ACHN (cell line): ENCODE measurements at places on chromosomes 13 and 19.

GRCh38 chr19:11390933-11391680 is 7.0 kb upstream of the EPOR start:
- DNase-seq = no peak

GRCh38 chr13:26054896-26055295 is 3.1 kb upstream of the SHISA2 start:
- no peak for DNase-seq

- peak; percentile 22 for DNase-seq
Measured at GRCh38 chr13:49540552-49540951, 44.8 kb downstream of the PHF11 start.

- no peak for DNase-seq
Measured at GRCh38 chr13:74758188-74758587, 624.0 kb upstream of the KLF12 start.

DNA sequence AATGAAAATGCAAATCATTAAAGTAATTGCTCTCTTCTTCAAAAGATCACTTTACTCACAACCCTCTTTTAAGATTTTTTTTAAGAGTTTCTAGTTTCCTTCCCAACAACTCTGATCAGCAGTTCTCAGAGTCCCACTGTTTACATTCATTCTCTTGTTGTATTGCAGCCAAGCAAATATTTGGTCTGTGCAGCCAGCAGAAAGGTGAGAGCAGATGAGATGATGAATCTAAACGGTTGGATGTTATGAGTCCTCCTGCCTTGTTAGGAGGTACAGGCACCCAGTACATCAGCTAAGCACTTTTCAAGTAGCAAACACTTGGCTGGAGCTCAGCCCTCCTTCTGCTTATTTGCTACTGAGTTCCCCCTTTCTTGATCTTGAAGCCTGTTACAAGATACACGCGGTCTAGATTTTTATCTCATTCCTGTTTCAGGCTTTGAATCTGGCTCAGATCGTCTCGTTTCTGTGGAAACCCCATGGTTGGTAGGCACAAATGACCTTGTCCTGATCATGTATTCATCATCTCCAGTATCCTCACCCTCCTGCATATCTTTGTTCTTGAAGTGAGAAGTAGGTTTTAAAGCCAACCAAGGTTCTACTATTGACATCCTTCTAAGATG is 300.7 kb downstream of the DCT start:
- no peak for DNase-seq

GRCh38 chr19:36051637-36052036 is 2.4 kb downstream of the THAP8 start:
- no peak for DNase-seq

GRCh38 chr13:21871919-21872318 is 201.0 kb downstream of the FGF9 start:
- no peak for DNase-seq

DNA sequence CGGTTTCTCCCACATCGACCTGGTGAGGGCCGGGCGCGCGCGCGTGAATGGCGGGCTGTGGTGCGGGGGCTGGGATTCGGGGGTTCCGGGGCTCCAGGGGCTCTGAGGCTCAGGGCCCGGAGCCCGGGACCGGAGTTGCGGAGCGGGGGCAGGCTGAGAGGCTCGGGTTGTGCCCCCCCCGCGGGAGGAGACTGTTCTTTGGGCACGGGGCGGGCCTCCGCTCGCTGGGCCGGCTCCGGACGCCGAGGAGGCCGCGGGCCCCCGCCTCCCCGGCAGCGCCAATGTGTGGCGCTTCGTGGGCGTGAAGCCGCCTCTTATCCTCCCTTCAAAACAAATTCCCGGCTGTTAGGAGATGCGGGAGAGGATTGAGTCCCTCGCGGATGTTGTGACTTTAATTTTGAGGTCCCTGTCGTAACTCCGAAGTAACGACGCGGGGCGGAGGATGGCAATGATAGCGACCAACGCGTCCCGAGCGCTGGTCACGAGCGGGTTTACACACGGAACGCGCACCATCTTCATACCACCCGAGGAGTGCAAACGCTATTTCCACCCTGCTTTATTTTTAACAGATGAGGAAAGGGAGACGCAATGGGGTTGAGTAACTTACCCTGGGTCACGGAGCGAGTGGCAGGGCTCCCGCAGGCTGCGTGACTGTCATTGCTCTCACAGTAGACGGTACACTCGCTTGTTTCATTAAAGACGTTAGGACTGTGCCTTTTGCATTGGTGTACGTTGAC is 536 bp downstream of the UBA2 start:
- peak; percentile 30 for DNase-seq

GRCh38 chr19:48874303-48875135 is 2.3 kb downstream of the PPP1R15A start:
- peak; percentile 55 for DNase-seq

- no peak for DNase-seq
Measured at GRCh38 chr13:110885516-110885915, 29.4 kb downstream of the ANKRD10 start.

- peak; percentile 33 for DNase-seq
Measured at GRCh38 chr19:19110410-19111135, 27.7 kb downstream of the TMEM161A start.

DNA sequence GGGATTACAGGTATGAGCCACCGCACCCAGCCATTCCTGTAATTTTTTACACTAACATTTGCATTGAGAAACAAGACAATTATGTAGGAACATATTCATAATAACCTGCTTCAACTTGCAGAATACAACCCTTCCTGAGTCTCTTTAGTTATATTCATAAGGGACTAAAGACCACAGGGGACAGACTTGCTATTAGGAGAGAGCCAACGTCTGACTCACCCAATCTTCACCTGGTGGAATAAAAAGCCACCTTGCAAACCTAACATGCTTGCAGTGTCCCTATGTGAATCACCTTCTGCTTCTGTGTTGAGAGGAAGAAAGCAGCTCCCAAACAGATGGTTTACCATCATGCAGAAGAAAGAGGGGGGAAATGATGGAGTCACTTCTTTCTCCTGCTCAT is 456.1 kb downstream of the PCDH9 start:
- DNase-seq = no peak

- no peak for DNase-seq
Measured at GRCh38 chr13:111411919-111412650, 91.6 kb downstream of the TEX29 start.

- peak; percentile 24 for DNase-seq
Measured at GRCh38 chr19:37966211-37966661, 59.2 kb downstream of the SIPA1L3 start.

GRCh38 chr19:55178781-55179599 is 1.1 kb downstream of the SYT5 start:
- peak; percentile 25 for DNase-seq

DNA sequence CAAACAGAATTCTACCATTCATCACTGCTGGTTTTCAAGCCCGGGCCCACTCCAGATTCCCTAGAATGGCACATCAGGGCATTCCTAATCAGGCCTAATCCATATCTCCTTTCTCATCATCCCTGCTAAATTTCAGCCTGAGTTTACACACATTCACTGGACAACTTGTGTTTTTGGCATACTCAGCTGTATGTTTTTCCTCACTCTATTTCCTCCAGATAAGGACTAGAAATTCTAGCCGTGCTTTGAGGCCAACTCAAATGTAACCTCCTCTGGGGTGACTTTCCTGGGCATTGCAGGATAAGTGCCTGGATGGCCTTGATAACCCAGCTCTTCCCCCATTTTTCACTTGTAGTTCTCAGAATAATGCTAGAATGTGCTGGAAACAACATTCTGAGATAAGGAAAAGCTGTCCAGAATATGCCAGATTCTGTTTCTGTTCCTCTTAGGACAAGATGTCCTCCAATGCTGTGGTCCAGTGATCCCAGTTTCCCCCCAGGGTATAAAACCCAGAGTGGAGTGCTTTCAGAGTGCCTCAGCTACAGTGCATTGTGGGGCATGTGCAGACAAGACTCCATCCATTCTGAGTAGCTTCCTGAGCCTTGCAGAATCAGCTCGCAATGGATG is 66.9 kb upstream of the CLDN10 start:
- DNase-seq = no peak

- peak; percentile 35 for DNase-seq
Measured at GRCh38 chr13:108026680-108027410, 188.5 kb downstream of the LIG4 start.

DNA sequence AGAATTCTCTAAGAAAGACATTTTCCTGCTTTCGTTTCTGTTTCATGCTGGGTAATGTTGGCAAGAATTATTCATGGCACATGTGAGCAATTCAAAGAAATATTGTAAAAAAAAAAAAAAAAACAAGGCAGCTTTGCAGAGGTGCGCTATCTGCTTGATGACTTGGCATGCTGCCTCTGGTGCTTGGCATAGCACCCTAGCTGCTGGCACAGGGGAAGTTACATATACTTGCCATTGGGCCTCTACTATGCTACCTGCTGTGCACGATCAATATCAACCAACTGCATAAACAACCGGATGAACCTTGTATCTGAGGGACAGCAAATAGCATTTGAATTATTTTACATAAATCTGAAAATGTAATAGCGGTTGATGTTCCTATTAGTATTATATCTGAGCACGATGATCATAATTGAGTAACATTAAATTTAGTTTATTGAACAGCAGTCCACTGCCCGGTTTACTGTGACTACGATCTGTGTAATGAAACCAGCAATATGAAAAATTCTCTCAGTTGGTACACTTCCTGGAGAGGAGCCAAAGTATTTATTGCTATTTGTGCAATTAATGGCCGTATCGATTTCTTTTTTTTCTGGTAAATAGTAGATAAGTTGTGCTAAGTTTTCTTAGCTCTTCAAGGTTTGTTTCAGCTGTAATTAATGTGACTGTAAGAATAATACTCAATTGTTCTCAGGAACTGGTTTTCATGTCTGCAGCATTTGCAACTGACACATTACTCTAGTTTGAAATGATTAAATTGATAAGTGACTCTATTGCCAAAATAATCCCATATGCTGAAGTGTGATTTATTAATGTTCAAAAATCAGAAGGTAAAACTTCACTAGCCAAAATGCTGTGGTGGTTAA is 717.3 kb downstream of the DACH1 start:
- no peak for DNase-seq

GRCh38 chr19:14418856-14419105 is 360 bp downstream of the DDX39A start:
- DNase-seq = peak; percentile 63

GRCh38 chr13:44765001-44765471 is 188.9 kb upstream of the TSC22D1 start:
- DNase-seq = no peak

DNA sequence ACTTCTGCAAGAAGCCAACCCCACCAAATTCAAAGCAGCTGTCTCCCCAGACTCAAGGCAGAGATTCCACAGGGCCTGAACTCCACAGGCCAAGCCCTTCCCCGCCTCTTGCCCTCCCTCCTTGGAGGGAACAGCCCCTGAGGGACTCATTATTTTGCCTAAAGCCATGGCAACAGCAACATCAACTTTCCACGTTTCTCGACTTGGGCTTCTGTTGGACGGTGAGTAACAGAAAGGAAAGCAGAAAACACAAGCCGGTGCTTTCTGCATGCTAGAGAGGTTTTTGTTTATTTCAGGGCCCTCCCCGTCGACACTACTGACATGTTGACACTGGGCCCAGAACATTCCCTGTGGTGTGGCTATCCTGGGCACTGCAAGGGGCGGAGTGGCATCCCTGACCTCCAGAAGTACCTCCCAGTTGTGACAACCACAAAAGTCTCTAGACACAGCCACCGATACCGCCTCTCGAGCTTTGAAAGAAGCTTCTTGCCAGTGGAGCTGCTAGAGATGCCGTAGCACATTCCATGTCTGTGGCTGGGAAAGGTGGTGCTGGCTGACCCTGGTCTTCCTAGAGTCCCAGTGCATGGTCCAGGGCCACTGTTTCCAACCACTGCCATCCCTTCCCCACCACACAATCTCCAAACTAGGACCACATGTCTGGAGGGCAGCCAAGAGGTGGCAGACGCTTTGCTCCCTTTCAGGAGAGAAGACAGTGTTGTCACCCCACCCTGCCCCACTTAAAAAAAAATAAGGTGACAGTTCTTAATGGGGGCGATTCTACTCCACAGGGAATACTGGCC is 12.8 kb downstream of the CAPS start:
- no peak for DNase-seq

DNA sequence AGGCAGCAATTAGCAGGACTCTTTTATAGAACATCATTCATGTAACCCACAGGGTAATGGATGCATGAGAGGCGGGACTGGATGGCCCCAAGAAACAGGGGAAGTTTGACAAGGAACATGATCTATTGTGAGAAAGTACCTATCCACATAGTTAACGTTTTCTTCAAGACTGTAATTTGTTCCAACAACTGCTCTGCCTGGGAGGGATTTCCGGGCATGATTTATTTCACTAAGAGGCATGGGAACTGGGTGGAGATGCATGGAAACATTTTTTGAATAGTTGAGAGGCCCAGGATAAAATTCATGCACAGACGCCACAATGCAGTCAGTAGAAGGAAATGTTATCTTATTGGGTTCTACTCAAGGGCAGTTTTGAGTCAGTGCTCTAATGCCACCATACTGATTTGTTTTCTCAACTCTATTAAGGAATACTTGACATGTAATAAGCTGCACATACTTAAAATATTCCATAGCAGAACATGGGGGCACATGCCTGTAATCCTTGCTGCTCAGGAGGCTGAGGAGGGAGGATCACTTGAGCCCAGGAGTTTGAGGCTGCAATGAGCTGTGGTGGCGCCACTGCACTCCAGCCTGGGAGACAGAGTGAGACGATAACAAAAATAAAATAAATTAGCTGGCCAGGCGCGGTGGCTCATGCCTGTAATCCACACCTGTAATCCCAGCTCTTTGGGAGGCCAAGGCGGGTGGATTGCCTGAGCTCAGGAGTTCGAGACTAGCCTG is 9.9 kb upstream of the ATG4D start:
- DNase-seq = no peak

GRCh38 chr19:39749981-39750380 is 12.2 kb upstream of the CLC start:
- DNase-seq = no peak

DNA sequence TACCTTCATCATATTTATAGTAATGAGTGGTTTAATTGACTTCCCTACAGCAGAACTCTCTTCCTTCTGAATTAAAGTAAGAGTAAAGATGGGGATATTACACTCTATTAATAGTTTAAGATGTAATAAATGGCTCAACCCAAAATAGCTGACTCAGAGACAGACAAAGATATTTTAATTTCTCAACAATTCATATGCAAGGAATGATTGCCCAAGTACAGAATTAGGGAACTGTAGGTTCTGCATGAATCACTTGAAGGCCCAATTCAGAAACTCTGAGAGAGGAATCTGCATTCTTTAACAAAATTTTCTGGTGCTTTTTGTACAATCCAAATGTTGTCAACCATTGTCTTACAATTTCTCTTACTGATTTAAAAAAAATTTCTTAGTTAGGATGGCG is 42.9 kb upstream of the PCDH9 start:
- DNase-seq = no peak

- peak; percentile 34 for DNase-seq
Measured at GRCh38 chr19:33767898-33768413, 28.7 kb upstream of the KCTD15 start.

GRCh38 chr19:6238643-6239281 is 41.0 kb downstream of the MLLT1 start:
- DNase-seq = no peak

DNA sequence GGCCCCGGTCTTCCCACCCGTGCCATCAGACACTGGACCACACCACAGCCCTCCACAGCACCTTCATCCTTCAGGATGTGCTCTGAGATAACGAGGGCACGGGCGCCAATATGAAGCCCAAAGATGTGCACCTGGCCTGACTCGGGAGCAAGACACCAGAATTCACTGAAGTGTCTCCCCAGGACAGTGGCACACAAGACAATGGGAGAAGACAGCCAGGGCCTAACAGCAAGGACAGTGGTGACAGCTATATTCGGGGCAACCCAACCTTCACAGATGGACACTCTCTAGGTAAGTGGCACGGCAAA is 7.2 kb downstream of the DDX39A start:
- DNase-seq = no peak

- no peak for DNase-seq
Measured at GRCh38 chr19:11031421-11032070, 57.7 kb upstream of the LDLR start.
